Activated naive CD4-positive, alpha-beta T cell treated with anti-CD3 and anti-CD28 coated beads for 36 hours (primary cell): ENCODE measurements at places on chromosomes 7 and 10. TPM values are rescaled to one million over a fixed set of nuclear protein-coding genes. Genes with fewer than 3 reads are reported as not detected.

Gene CYP2E1
- 0.42 TPM for total RNA-seq

Gene ZNF394
- 26.5 TPM for total RNA-seq

Gene CAV1
- 0.35 TPM for total RNA-seq

Gene ITPRID1
- total RNA-seq = not detected

Gene UPK3B
- 0.52 TPM for total RNA-seq

DNA sequence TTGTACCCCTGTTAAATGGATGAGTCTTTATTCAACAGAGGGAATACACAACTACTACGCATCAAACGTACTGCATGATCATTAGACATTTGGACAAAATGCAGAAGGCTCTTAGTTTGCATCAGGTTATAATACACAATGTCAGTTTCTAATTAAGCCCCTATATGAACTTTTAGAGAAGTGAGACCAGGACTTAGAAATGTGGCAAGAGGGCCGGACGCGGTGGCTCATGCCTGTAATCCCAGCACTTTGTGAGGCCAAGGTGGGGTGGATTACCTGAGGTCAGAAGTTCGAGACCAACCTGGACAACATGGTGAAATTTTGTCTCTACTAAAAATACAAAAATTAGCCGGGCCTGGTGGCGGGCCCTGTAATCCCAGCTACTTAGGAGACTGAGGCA is 76.3 kb upstream of the MGMT start:
- no peaks in the 10 kb centered on the region for H3K36me3 ChIP-seq
- peaks cover 6% of the 10 kb centered on the region for H3K27me3 ChIP-seq
- H3K4me1 ChIP-seq = no peaks in the 10 kb centered on the region
- H3K27ac ChIP-seq = no peak overlapping the region
- DNase-seq = no peak

GRCh38 chr10:113463777-113464176 is 89.1 kb upstream of the HABP2 start:
- no peaks in the 10 kb centered on the region for H3K36me3 ChIP-seq
- no peak overlapping the region for H3K27ac ChIP-seq
- H3K27me3 ChIP-seq = peaks cover 15% of the 10 kb centered on the region
- no peaks in the 10 kb centered on the region for H3K4me1 ChIP-seq
- H3K4me3 ChIP-seq = no peak overlapping the region
- no peak for DNase-seq
